ENCODE measurements at places on chromosomes 3 and 15.

DNA sequence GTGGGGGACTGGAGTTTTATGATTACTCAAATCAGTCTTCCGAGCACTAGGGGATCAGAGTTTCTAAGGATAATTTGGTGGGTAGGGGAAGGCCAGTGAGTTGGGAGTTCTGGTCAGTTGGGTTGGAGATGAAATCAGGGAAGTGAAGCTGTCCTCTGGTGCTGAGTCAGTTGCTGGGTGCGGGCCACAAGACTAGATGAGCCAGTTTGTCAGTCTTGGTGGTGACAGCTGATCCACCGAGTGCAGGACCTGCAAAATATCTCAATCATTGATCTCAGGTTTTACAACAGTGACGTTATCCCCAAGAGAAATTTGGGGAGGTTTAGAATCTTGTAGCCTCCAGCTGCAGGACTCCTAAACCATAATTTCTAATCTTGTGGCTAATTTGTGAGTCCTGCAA, 249.4 kb downstream of the FAM43A start:
- DNase-seq = no peak

DNA sequence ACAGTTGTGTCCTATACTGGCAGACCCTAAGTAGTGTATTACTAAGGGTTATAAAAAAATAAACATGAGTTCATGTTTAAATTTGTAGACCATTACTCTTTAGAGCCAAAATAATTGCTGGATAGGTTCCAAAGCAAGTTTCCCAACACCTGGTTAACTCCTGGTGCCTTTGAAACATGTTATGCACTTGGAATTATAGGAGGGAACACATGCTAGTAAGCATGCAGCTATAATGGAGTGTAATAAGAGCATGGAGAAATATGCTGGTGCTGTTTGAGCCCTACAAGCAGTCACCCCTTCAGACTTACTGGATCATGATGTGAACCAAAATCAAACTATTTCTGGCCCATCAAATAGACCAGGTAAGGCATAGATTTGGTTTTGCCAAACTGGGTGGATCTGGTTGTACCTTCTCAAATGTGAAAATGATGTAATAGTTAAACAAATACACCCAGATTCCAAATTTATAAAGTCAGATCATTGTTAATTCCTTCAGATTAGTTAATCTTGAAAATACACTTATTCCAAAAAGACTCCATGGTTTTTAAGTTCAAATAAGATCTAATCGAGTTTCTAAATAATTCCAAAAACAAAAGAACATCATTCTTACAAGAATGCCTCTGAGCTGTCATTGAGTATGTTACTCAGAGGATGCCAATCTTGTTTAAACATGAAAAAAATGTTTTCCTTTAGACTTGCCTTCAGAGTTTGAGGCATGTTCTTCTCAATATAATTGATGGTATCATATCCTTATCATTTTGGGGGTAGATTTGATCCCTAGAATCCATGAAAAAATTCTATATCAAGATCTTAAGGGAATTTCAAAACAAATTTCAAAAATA, 69.3 kb downstream of the LRRC28 start:
- DNase-seq = no peak

- no peak for DNase-seq
Measured at GRCh38 chr15:88990185-88990679, 77.1 kb upstream of the MFGE8 start.

DNA sequence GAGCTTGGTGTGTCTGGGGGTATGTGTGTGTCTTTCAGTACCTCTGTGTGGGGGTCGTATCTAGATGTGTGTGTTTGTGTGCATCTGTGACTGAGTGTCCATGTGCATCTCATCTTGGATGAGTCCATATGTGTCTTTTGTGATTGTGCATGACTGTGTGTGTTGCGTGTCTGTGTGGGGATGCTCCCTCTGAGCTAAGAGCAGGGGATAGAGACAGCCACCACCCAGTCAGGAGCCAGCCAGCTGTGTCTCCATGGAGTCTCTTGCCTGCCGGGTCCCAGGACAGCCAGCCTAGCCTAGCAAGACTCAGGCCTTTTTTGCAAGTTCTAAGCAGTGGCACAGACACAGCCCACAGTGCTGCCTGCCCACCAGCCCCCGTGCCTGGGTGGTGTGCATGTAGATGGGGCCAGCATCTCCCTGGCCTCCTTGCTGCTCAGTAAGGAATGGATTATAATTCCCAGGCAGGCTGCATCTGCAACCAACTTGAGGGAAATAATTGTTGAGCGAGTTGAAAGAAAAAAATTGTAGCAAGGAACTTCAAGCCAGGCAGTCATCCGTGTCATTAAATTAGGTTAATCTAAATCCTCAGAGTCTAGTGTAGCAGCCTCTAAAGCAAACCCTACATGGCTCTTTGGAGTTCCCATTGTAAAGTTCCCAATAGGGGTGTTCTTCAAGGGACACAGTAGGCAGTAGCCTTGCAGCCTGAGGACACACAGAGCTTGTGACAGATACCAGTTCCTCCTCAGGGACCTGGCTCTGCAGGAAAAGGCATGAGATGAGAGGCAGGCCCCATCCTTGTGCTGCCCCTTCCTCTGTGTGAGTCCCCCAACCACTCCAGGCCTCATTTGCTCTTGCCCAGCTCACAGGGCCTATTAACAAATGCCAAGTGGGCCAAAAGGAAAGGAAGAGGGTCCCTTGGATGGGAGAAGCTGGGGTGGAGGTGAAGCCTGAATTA, 35.9 kb upstream of the MRPS22 start:
- no peak for DNase-seq

All from cerebellar cortex (tissue), 1 donor.